ENCODE measurements at places on chromosomes 6 and 20.

DNA sequence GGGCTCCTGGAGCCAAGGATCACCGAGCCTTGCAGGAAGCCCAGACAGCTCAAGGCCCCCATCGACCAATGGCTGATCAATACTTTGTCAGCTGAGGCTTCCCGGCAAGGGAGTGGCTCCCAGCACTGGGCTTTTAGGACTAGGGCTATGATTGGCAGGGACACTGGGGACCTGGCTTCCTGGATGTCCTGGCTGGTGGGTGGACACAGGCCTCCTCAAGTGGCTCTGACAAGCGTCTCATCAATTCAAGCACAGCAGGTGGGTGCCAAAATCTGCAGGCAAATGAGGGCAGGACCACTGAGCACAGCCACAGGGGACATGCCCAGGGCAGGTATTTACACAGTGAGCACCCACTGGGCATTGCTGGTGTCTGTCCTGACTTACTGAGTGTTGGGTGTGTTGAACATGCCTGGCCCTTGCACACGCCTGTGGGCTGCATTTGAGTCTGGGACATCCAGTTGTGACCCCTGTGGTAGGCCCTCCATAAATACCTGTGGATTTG, 420.1 kb upstream of the SULF2 start:
- no peak for DNase-seq

DNA sequence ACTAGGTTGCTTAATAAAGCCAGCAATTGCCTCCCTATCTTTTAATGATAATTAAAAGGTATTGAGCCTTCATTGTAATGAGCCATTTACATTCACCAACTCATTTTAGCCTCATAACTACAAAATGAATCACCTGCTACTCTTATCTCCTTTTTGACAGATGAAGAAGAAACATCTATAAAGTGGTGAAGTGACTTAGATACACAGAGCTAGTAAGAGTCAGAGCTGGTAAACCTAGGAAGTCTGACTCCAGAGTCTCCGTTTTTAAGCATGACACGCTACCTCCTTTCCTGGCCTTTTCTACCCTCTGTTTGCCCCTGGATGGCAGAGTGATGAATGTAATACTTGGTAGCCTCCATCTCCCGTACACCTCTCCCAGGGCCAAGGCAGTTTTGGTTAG, 93.5 kb downstream of the SPTLC3 start:
- no peak for DNase-seq

DNA sequence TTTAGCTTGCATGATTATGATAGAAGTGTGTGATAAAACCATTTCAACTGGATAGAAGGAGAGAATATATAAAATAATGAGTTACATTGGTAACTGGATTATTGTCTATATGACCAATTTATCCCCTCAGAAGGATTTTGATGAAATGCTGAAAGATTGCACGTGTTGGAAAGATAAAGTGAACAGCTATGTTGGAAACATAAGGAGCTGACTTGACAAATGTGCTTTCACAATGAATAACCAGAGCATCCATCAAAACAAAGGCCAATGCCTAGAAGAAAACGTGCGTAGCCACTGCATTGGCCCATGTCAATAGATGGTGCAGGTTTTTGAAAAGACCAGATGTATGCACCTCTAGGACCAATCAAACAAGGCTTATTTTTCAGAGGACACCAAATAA, 168.8 kb downstream of the TMEM200A start:
- no peak for DNase-seq

- no peak for DNase-seq
Observed at GRCh38 chr6:68046756-68047155, 588.3 kb upstream of the ADGRB3 start.

DNA sequence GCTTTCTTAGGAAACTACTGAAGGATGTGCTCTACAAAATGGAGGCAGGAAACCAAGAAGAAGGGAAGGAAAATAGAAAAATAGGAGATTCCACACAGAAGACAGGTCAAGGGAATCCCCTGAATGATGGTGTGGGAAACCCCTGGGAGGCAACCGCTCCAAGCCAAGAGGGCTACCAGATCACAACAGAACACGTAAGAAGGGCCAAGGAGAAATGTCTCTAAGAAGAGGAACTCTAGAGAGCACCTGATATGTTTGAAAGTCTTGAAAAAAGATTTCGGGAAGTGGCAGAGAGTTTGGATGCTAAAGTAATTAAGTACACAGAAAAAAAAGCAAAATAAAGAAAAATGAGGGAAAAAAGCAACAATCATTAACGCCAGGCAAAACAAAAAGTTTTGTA, 7.1 kb downstream of the KIF13A start:
- DNase-seq: no peak
